Stimulated activated CD4-positive, alpha-beta T cell treated with anti-CD3 and anti-CD28 coated beads, Interleukin-4, amount 100 ng/mL, for 1 hour (primary cell): ENCODE measurements at places on chromosomes 6 and 20.
A peak's percentile ranks its signal among the peaks of the same experiment; 100 is the strongest.

DNA sequence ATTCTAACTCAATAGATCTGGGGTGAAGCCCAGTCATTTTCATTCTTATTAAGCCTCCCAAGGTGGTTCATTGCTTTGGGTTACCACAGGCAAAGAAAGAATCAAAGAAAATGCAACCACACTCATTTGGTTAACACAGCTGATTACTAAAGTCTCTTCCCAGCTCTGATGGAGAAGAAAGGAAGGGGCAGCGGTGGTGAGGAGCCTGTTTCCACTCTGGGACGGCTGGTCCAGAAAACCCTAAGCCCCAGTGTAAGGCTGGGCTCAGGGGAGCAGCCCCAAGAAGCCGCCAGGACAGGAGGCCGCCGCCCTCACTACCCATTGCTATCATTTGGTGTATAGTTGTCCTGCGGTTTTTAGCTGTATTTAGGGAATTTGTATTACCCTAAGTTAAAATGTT is 226.9 kb downstream of the CD83 start:
- DNase-seq = no peak

GRCh38 chr6:122722746-122723145 is 56.8 kb upstream of the FABP7 start:
- no peak for DNase-seq

DNA sequence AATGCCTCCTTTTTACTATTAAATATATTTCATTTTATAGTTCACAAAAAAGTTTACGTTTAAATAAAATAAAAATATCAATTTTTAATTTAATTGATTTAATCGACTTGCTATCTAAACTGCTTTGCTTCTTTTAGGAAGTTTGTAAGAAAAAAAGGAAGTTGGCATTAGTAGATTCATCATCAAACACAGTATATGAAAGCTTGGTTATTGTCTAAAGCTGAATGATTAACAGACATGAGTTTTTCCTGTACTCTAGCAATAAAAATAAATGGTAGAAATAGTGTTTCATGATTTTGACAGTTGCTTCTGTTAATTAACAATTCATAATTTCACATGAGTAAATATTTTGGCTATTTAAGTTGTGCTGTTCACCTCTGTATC is 1285.5 kb upstream of the GJE1 start:
- DNase-seq = no peak

- DNase-seq = no peak
Measured at GRCh38 chr6:63805808-63806572, 170.4 kb downstream of the PHF3 start.

GRCh38 chr20:7031222-7031621 is 263.7 kb downstream of the BMP2 start:
- DNase-seq = no peak

DNA sequence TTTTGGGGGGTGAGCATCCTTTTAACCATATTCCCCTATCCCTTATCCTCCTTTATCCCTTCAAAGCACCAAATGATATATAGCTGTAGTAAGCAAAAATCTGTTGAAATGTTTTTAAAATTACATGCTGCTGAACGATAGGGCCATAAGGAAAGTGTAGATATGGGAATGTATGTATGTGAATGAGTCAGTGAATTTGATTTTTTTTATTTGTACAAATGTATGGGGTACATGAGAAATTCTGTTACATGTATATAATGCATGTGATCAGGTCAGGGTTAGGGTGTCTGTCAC is 327.2 kb downstream of the ZFAND3 start:
- no peak for DNase-seq

GRCh38 chr6:51093871-51094270 is 275.2 kb downstream of the TFAP2B start:
- no peak for DNase-seq

GRCh38 chr6:96899019-96899418 is 1.3 kb upstream of the NDUFAF4 start:
- no peak for DNase-seq

DNA sequence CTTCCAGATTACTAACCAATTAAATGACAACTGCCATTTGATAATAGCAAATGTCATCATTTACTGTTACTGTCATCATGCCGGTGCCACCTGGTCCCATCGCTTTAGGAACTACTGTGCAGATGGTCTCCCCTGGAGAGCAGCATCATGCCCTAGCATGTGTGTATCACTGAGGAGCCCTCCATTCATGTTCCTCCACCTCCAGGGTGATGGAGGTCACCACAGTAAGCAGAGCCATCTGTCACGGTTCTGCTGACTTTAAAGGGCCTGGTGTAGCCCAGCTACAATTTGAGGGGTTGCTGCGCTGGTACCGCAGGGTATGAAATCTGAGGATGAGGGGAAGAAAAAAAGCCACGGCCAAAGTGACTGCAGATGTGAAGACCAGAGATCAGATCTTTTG is 118.8 kb upstream of the KCNK16 start:
- no peak for DNase-seq

GRCh38 chr20:31638816-31639215 is 1.1 kb downstream of the COX4I2 start:
- no peak for DNase-seq

GRCh38 chr6:156848123-156848522 is 70.9 kb downstream of the ARID1B start:
- DNase-seq = no peak

DNA sequence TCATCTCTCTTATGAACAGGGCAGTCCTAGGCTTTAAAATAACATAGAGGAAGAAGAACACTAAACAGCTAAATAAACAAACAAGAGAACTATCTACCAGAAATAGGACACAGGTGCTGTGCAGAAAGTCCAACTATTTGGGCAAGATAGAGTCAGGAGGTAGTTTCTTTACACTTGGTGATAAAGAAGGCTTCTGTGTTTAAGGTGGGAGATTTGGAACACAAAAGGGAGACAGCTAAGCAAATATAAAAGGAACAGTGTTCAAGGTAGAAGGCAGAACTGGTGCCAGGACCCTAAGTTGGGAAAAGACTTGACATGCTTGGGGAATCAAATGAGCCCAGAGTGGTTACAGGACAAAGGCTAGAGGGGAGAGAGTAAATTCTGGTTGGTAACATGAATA is 110.5 kb downstream of the MANEA start:
- no peak for DNase-seq

DNA sequence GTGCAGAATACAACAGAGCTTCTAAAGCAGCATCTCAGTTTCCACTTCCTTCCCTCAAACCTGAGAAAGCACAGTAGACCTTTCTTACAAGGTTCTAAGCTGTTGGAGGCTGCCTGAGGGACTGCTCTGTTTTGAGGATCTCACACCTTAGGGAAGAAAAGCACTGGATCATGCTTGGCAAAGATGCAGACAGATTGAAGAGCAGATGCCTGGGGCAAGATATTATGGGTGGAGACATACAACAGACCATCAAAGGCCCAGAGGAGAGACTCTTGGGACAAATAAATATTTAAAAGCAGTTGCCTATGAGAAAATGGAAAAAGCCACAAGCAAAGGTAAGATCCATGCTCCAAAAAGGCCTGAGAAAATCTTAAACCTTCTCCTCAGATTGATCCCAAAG is 6.2 kb downstream of the ZNF337 start:
- DNase-seq = no peak

GRCh38 chr20:21564127-21564773 is 50.4 kb upstream of the NKX2-2 start:
- DNase-seq = no peak

- no peak for DNase-seq
Measured at GRCh38 chr6:116779573-116780164, 14.2 kb upstream of the FAM162B start.

GRCh38 chr6:17907406-17908229 is 79.8 kb downstream of the KIF13A start:
- DNase-seq = no peak

- no peak for DNase-seq
Measured at GRCh38 chr6:53692172-53692571, 26.6 kb upstream of the KLHL31 start.

GRCh38 chr20:24469894-24470745 is 691 bp downstream of the SYNDIG1 start:
- DNase-seq = no peak

- DNase-seq = no peak
Measured at GRCh38 chr6:89963391-89963790, 69.1 kb downstream of the GJA10 start.

- peak; percentile 74 for DNase-seq
Measured at GRCh38 chr6:27176523-27177484, 70.7 kb upstream of the PRSS16 start.

DNA sequence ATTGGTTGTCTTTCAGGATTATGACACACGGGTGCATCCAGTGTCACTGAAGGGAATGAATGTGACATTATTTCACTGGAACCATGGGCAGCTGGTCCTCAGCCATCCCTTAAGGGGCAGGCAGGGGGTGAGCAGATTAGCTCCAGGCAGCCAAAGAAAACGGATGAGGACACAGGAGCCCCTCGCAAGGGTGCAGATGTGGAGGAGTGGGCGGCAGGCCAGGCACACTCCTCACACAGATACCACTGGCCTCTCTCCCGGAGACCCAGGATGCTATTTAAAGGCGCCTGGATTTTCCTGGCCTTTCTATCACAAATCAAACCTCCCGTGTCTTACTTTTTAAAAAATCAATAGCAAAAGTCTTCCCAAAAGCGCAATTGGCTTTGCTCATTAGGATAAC is 210.4 kb downstream of the TAF4 start:
- no peak for DNase-seq

GRCh38 chr20:4972506-4973251 is 28.6 kb downstream of the SLC23A2 start:
- DNase-seq = no peak

GRCh38 chr6:125529061-125529460 is 220.4 kb upstream of the HEY2 start:
- no peak for DNase-seq

GRCh38 chr6:89682991-89683390 is 44.4 kb upstream of the LYRM2 start:
- no peak for DNase-seq

DNA sequence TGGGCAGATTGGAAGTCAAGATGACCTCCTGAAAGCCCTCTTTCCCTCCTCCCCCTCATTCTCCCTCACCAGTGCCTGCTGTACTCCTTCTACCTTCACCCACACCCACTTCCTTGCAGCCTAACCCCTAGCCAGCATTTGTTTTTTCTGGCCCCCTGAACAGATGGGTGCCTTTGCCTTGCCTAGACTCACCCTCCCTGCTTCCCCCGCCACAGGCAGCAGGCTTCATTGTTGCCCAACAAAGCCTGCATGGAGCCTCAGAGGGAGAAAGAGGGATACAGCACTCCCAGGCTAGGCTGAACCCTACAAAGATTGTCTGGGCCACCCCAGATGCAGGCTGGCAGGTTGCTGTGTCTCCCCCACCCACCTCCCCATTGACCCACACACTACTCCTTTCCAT is 2.7 kb downstream of the MOCS1 start:
- DNase-seq = no peak

DNA sequence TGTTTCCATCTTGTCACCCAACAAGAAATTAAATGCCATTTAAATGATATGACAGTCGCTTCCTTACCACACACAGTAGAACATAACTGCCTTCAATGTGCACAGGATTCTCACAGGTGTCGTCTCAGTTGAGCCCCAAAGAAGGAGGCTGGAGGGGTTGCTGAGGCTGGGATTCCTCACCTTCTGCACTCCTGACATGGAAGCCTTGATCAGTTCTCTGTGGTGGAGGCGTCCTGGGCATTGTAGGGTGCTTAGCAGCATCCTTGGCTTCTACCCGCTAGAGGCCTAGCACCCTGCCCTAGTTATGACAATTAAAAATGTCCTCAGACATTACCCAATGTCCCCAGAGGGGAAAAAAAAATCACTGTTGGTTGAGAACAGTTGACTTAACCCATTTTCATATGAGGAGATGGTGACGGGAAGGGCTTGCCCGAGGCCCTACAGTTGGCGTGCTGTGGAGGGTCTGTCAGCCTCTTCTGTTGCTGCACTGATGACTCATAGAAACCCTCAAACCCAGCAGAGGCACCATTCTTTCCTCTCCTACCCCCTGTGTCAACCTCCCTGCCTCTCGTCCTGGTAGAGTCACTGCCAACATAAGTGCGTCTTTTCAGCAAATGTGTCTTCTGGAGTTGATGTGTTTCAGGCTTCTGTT is 19.3 kb upstream of the ZNF831 start:
- peak; percentile 39 for DNase-seq

- DNase-seq = peak; percentile 58
Measured at GRCh38 chr20:63850689-63851547, 10.4 kb upstream of the ABHD16B start.

- DNase-seq = no peak
Measured at GRCh38 chr20:47760686-47761481, 24.4 kb downstream of the SULF2 start.

DNA sequence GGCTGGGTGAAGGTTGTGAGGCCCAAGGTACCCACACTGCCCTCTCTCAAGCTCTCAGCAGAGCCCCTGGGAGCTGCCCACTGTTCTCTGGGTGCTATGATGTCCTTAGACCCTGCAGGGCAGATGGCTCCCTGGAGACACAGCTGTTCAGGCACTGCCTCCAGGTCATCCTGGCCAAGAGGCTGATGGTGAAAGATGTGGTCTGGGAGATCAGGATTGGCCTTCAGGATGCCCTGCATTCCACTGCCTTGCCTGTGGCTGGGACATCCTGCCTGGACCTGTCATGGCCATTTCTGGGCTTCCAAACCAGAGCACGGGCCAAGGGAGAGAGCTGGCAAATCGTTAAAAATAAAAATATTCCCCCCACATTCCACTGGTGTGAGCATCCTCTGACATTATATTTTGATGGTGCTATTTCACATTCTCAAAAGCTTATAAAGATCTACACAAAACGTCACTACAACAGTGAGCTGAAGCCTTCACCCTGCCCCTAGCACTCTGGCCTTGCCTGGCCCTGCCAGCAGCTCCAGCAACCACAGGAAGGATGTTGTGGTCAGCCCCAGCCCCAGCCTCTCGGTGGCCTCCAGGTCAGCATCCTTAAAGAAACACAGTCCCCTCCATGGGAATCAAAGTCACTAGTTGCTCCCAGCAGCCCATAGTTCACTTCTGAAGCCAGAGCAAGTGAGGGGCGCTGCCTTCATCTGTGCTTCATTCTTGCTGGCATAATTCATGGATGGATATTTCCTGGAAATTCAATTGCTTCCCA is 13.5 kb upstream of the KCNK16 start:
- DNase-seq = no peak

- DNase-seq = no peak
Measured at GRCh38 chr6:166739976-166740318, 112.9 kb upstream of the RPS6KA2 start.
